Hypothalamus (tissue), 51 donors: ENCODE measurements at places on chromosomes 11 and 22.

GRCh38 chr22:19232623-19233022 is 54.1 kb upstream of the SLC25A1 start:
- no peak for DNase-seq

GRCh38 chr11:6992457-6993417 is 27.4 kb downstream of the ZNF214 start:
- DNase-seq, result no peak

DNA sequence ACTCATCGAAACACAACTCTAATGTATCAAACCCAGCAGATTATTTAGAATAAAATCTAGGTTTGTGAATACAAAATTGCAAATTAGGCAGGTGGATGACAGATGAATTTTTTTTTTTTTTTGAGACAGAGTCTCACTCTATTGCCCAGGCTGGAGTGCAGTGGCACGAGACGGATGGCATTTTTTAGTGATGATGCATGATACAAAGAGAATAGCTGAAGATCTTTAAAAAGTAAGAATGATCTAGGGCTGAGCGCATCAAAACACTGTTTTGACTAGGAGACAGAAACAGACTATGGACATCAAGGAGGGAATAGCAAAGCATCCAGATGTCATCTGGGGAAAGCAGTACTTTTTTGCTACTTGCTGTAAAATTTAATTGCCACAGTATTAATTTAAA is 63.8 kb downstream of the IMMP1L start:
- no peak for DNase-seq

DNA sequence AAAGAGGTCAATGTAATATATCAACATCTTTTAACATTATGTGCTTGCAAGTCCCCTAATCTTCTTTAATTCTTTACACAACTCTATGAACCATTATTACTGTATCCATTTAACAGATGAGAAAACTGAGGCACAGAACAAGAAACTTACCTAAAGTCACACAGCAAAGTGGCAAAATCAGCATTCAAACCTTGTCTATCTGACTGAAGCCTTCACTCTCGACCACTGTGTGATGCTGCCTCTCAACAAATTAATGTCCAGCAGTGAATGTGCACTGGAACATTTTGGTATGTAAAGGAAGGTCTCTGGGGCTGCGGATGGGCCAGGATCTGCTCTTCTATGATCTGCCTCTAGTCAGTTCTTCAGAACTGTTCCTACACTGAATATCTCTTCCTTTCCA is 42.1 kb downstream of the PRCP start:
- no peak for DNase-seq

- DNase-seq, result no peak
Observed at GRCh38 chr11:121513807-121514206, 61.0 kb upstream of the SORL1-AS1 start.
